Large intestine (tissue), 12 donors: ENCODE measurements at places on chromosomes 7 and 10. TPM values are rescaled to one million over a fixed set of nuclear protein-coding genes. Genes with fewer than 3 reads are reported as not detected.

- H3K4me1 ChIP-seq, result no peaks in the 10 kb centered on the region
- peaks cover 10% of the 10 kb centered on the region for H3K36me3 ChIP-seq
- no peak overlapping the region for H3K4me3 ChIP-seq
- no peak for DNase-seq
Measured at GRCh38 chr7:105776068-105776790, 100.2 kb downstream of the ATXN7L1 start.

DNA sequence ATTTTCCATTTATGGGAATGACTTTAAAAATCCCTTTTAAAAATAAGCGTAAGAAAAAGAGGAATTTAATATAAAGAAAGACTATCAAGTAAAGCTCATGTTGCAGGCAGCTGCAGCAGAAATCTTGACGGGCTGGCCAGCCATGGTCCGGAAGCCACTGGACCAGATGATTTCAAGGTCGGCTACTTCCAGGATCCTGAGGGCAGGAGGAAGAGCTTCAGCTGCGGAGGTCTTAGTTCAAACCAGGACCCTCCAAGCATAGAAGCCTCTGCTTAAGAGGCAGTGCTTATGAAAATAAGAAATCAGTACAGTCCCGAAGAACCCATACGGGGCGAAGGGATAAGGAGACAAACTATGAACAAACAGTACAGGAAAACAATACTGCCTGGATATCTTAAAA is 220.2 kb upstream of the CELF2 start:
- H3K27ac ChIP-seq, result peak overlapping the region; percentile 43
- no peak for DNase-seq
- H3K36me3 ChIP-seq, result no peaks in the 10 kb centered on the region
- no peak overlapping the region for H3K4me3 ChIP-seq

DNA sequence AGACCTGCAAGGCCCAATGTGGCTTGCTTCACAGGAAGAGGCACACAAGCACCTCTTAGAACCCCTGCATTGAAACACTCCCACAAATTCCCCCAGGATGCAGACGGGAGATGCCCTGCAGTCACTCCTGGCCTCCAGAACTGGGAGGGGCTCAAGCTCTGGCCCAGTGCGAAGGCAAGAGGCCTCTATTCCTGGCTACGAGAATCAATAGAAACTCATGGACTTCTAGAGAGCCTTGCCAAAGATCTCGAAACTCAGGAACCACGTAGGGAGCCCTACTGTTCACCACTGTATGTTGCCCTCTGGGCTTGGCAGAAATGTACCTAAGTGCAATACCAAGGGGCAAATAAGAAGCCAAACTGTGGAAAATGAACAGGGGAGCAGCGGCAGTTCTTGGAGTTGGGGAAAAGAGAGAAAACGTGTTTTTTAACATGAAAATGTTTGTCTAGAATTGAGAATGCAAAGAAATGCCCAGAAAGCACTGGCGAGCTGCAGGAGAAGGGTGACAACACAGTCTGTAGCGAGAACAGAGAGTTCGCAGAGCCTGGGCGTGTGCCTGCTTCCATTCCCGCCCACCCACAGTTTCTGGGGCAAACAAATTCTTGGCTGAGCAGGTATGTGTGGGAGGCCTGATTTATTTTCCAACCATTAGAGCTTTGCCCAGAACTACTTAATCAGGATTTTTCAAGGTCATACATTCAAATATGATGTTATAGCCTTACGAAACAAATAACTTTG is 260.5 kb upstream of the KLF14 start:
- no peaks in the 10 kb centered on the region for H3K36me3 ChIP-seq
- no peak for DNase-seq
- H3K4me3 ChIP-seq, result no peak overlapping the region
- H3K27me3 ChIP-seq, result no peaks in the 10 kb centered on the region

- H3K27ac ChIP-seq, result no peak overlapping the region
- DNase-seq, result peak; percentile 36
- no peak overlapping the region for H3K4me3 ChIP-seq
- no peaks in the 10 kb centered on the region for H3K4me1 ChIP-seq
- no peaks in the 10 kb centered on the region for H3K27me3 ChIP-seq
Measured at GRCh38 chr7:79593866-79594301, 140.4 kb upstream of the MAGI2 start.

DNA sequence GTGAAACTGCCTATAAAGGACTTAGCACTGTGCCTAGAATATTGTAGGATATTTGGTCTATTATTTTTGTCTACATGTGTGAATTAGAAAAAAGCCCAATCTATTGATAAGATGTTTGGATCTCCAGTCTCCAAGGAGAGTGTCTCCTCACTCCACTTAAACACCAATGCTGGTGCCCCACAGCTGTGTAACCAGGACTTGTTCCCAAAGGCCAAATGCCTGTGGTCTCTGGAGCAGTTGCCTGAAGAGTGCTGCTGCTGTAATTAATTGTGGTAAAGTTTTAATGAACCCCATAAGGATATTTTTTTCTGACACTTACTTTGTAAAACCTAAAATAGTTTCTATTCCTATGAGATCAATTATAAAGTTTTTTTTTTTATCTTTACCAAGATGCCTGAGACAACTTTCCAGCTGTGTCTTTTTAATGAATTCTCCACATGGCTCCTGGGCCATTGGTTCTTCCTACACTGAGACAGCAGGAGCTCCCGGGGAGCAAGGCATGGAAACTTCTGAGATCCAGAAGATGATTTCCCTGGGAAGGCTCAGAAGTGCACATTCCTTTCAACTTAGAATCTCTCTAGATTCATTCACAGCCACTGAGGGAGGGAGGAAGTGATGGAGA is 11.2 kb upstream of the OR2A5 start:
- H3K4me1 ChIP-seq, result peaks cover 4% of the 10 kb centered on the region
- no peaks in the 10 kb centered on the region for H3K36me3 ChIP-seq
- no peak overlapping the region for H3K4me3 ChIP-seq

Gene ICA1
- polyA plus RNA-seq, result 51.6 TPM
